ENCODE measurements at places on chromosomes 13 and 19.

DNA sequence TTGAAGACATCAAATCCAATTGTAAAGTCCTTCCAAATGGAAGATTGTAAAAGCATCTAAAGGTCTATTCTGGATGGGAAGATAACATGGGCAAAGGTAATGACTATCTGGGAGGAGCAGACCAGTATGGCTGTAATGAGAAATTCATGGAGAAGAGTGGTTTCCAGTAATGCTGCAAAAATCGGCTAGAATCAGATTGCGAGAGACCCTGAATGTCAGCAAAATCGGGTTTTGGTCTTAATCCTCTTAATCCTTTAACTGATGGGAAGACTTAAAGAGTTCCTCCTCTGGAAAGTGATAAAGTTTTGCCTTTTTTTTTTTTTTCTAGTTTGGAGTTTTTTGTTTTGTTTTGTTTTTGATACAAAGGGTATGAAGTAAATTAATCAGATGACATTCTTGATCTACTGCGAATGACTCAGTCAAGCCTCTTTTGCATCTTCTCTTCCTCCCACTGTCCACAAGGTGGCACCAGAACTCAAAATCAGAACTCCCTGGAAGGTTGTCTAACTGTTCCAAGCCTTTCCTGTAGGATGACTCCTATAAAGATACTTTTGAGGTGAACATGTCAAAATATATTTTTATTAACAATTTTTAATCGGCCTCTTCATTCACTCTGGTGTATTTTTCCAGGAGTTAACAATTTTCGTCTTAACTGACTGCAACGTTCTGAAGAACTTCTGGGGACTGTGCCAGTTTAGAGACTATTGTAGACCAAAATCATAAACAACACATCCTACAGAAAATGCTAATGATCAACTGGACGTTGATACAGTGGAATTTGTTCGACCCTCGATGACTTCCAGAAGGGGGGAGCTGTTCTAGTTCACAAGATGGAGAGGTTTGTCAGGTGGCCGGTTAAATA, 213.3 kb upstream of the MIR17HG start:
- no peak for DNase-seq

- no peak for DNase-seq
Observed at GRCh38 chr19:6551607-6552450, 21.0 kb downstream of the TNFSF9 start.

- DNase-seq = no peak
Observed at GRCh38 chr13:30799356-30799824, 64.0 kb downstream of the ALOX5AP start.

- no peak for DNase-seq
Observed at GRCh38 chr19:17579661-17580244, 24.3 kb downstream of the COLGALT1 start.

GRCh38 chr19:51111606-51112005, 3.4 kb upstream of the CTU1 start:
- no peak for DNase-seq

DNA sequence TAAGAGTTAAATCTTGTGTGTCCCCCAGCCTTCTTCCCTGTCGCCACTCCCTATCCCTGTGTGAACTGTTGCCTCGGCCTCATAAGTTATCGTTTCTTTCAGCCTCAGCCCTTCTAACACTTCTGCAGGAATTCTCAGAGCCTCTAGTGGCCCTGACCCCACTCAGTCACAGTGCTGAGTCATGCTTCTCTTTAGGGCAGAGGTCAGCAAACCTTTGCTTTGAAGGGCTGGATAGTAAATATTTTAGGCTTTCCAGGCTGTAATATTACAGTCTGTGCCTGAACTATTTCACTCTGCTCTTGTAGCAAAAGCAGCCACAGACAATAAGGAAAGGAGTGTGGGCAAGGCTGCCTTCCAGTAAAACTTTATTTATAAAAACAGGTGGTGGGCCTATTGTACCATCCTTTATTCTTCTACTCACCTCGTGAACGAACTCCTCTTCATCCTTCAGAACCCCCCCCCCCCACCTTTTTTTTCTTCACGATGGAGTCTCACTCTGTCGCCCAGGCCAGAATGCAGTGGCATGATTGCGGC, 22.1 kb downstream of the MYO9B start:
- DNase-seq = no peak

DNA sequence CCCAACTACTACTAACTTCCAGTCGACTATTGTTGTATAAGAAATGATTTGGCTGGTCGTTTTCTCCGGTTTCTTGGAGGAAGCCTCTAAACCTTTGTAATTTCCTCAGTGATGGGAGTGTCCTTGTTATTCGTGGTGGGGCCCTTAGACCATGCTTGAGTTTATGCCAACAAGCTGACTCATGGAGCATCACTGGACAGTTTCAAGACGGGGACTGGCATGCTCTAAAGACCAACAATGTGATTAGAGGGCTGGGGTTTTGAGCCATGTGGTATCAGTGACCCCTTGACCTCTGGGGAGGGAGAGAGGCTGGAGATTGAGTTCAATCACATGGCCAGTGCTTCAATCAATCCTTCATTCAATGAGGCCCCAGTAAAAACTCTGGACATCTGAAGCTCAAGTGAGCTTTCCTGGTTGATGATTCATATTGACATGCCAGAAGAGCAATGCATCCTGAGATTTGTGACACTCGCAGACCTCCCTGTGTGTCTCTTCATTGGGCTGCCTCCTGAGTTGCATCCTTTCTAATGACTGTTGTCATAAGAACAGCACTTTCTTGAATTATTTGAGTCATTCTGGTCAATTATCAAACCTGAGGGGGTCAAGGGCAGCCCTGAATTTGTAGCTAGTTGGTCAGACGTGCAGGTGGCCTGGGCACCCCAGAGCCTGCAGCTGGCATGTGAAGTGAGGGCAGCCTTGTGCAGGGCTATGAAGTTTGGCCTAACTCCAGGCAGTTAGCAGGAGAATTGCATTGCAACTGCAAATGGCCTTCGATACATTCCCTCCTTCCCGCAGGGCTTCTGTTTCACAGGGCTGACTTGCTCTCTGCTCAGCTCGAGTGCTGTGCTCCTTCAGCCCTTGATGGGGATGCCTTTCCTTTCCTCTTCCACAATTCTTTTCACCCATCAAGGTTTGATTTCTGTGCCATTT, 246.5 kb downstream of the FGF9 start:
- no peak for DNase-seq

DNA sequence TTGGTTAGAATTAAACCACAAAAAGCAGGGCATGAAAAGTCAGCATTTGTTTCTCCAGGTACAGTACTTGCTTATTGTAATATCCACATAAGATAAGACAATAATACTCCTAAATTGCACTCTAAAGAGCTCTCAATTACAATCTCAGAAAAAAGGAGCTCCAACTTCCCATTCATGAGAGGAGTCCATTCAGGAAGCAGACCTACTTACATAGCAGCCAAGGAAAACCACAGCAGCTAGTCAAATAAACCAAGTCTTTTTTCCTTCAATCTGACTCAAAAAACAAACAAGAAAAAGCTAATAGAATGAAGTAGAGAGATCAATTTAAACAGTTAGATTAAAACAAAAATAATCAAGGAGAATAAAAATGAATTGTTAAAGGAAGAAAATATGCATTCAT, 885.2 kb upstream of the SLITRK6 start:
- DNase-seq = no peak

DNA sequence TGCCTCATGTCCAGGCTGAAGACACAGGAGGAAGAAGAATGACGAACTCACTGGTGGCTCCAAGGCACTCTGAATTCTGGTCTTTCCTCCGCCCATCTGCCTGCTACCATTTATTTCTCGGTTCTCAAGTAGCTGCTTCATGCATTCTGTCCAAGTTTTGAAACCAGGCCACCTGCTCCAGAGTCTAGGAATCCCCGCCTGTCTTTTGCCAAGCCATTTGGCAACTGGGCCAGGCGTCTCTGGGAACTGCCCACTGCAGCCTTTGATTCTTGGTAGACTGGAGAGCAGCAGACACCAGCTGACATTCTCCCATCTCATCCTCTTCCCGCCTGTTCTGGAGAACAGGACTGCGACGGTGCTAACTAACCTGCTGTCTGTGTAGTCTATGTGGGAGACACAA, 10.8 kb downstream of the SLC35E1 start:
- no peak for DNase-seq

GRCh38 chr19:4089400-4089908, 22.8 kb upstream of the ZBTB7A start:
- no peak for DNase-seq

- DNase-seq = no peak
Observed at GRCh38 chr13:80203496-80203895, 137.4 kb downstream of the SPRY2 start.

Measured in cortex of kidney (tissue), 1 donor.